Activated CD4-positive, CD25-positive, alpha-beta regulatory T cell (primary cell): ENCODE measurements at places on chromosomes 1 and 21.

GRCh38 chr1:12063141-12064072 is at the start of gene TNFRSF8:
Gene TNFRSF8, plus strand, starts transcription at chr1:12063303. Its CDS starts 296 bp downstream, at chr1:12063599.
- DNase-seq, result no peak

GRCh38 chr1:94246692-94247137 is 9.3 kb upstream of the ARHGAP29 start:
- no peak for DNase-seq

DNA sequence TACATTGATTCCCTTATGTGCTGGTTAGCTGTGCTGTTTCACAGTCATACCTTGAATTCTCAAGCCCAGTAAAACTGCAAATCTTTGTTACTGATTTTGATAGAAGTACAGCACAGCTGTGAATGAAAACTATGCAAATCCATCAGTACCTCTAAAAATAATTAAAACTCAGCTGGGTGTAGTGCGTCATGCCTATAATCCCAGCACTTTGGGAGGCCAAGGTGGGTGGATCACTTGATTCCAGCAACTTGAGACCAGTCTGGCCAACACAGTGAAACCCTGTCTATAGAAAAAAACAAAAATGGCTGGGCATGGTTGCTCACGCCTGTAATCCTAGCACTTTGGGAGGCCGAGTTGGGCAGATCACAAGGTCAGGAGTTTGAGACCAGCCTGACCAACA is 61.2 kb downstream of the NUP210L start:
- DNase-seq, result no peak

GRCh38 chr1:43582162-43582566 is 51.5 kb downstream of the PTPRF start:
- DNase-seq, result no peak

- DNase-seq, result no peak
Measured at GRCh38 chr1:117815926-117816325, 113.5 kb downstream of the GDAP2 start.

DNA sequence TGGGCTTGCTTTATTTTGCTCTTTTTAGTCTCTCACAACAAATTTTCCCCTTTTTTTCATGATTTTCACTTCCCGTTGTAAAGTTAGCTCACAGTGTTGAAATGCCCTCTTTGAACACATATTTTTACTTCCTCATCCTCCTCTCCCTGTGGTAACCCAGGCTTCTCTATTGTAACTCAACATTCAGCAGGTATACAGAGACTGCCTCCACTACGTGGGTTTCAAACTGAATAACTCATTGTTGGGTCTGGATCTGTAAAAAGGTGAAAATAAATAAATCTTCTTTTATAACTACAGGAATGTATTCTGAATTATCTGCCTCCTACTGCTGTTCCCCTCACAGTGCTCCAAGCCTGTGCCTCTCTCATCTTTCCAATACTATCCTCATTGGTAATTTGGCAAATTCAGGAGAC is 166.4 kb downstream of the RUNX1 start:
- DNase-seq, result no peak

DNA sequence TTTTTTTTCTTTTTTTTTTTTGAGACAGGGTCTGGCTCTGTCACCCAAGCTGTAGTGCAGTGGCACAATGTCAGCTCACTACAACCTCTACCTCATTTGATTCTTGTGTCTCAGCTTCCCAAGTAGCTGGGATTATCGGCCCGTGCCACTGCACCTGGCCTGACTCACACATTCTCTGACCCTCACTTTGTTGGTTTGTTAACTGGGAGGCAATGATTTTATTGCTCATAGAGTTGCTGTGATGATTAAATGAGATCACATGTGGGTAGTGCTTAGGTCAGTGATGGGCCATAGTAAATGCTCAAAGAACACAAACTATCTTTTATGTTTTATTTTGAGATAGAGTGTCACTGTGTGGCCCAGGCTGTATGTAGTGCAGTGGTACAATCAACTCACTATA is 47.3 kb upstream of the SSBP3 start:
- no peak for DNase-seq

DNA sequence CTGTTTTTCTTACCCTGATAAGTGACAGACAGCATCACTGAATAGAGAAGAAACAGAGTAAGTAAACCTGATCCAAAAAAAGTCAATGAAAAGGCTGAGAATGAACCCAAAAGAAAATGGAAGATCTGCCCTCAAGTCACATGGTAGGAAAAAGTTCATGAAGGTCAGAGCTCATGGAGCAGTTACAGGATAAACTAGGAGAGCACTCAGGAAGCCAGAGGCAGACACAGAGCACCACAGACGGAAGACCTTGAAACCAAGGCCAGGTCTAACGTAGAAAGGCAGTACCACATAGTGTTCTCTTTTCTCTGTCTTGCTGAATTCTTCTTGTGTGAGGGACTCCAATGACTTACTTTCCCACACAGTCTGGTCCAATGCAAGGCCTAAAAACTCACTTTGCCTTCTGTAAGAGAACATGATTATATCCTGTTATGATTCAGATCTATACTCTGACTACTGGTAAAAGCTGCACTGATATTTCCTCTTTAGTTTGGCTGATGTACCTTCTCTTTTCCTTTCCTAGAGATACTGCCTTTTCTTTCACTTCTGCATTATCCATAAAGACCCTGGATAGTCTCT is 40.8 kb downstream of the RTCA start:
- DNase-seq, result no peak

DNA sequence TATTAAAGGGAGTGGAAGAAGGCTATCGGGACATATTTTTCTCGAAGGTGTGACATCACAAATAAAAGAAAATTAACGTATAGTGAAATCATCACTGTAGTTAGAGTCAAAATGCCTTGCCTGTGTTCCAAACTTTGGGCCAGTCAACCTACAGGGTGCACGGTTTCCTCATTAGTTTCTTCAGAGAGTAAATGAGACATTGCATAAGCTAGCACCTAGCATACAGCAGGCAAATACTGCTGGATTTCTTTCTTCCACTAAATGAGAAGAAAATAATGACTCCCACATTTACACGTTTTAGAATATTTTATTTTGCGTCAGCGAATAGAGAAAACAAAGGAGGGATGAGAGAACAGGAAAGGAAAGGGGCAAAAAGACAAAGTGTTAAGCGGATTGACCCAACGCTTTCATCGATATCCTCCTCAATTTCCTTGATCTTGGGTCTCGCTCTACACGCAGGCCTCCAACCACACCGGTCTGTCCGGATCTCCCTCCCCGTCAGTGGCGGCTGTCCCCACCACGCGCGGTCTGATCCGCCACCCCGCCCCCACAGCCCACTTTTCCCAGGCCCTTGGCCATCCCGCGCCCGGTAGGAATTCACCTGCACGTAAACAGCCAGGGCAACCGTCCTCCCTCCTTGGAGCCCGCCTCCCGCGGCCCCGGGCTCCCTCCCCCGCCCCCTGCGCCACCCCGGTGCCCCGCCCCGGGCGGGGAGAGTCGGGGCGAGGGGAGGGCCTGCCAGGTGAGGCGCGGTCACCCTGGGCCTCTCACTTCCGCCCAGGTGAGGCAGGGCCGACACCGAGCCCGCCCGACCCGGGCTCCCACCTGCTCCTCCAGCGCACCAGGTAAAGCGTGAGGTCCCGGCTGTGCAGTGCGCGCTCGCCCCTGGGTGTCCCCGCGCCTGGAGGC is at the start of gene PATJ:
PATJ (plus strand) TSS at position 770 of the 909 bp plus-strand sequence. CDS start 20,413 bp downstream, outside the sequence.
- peak; percentile 55 for DNase-seq
